Omental fat pad (tissue), 4 donors: ENCODE measurements at places on chromosomes 13 and 19. TPM values are rescaled to one million over a fixed set of nuclear protein-coding genes. Genes with fewer than 3 reads are reported as not detected.

- no peak for DNase-seq
These were observed 2.2 kb downstream of the CNMD start for GRCh38 chr13:52737451-52737850.

GRCh38 chr13:114157869-114158495 is 21.1 kb upstream of the CFAP97D2 start:
- DNase-seq, result no peak

DNA sequence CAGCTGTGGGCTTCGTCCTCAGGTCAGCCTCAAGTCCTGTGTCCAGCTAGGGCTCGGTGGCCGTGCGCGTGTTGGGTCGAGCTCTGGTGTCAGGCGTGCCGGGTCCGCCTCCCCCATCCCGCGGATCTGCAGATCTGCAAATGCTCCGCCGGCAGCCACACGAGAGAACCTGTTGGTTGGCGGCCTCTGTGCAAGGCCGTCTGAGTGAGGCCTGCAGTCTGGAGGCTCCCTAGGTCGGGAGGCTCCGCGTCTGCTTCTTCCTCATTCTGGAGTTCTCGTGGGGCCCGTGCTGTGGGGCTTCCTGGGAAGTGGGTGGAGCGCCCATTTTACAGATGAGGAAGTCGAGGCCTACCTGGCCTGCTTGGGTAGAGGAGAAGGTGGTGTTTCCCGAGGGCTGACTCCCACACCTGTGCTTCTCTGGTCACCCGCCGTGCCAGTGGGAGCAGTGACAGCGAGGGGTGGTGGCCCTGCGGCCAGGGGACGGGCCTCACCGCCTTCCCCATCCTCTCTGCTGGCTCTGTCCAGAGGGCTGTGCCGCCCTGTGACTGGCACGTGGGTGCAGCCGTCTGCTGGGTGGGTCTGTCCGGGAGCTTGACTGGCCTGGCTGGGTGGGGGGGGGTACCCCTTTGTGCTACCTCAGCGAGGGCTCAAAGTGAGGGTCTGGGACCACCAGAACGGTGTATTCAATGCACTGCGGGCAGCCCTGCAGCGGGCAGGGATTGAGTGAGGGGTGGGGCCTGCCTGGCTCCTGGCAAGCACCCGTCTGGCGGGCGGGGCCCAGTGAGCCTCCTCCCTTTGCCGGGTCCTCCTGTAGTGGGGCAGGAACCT is 3.3 kb downstream of the CSNK1G2 start:
- DNase-seq, result no peak

- no peak for DNase-seq
These were observed 1.6 kb upstream of the MRI1 start for GRCh38 chr19:13762635-13763235.

- DNase-seq, result no peak
These were observed 23.3 kb upstream of the SPART start for GRCh38 chr13:36369268-36370107.

GRCh38 chr19:51097166-51097738 is 11.0 kb downstream of the CTU1 start:
- DNase-seq, result peak; percentile 54

DNA sequence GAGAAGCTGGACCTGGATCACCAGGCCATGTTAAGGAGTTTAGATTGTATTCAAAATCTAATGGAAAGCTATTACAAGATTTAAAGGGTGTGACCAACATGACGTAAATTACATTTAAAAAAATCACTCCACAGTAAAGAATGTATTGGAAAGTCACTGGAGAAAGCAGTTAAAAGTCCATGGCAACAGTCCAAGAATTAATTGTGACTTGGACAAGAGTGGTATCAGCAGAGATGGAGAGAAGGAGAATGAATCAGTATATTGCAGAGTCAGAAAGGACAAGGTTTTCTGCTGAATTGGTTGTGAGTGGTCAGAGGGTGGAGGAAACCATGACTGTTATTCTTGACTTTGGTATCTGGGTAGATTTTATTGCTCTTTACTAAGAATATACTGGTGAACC is 535.1 kb upstream of the SLITRK1 start:
- DNase-seq, result no peak

- no peak for DNase-seq
These were observed 12.7 kb upstream of the FREM2 start for GRCh38 chr13:38674208-38674607.

C13orf46 gene
- total RNA-seq, result 0.13 TPM
